SHP77 treated with DMSO at 0.1 percent for 48 hours (cell line): ENCODE measurements at places on chromosomes 5 and 9.

DNA sequence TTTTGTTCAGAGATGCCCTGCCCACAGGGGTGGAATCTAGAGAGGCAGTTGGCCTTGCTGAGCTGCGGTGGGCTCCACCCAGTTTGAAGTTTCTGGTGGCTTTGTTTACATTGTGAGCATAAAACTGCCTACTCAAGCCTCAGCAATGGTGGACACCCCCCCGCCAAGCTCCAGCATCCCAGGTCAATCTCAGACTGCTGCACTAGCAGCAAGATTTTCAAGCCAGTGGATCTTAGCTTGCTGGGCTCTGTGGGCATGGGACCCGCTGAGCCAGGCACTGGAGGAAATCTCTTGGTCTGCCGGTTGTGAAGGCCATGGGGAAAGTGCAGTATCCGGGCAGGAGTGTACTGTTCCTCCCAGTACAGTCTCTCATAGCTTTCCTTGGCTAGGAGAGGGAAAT is 55.5 kb downstream of the MINAR2 start:
- no peak for DNase-seq

GRCh38 chr5:1183424-1184162 is 17.8 kb upstream of the SLC6A19 start:
- no peak for DNase-seq

DNA sequence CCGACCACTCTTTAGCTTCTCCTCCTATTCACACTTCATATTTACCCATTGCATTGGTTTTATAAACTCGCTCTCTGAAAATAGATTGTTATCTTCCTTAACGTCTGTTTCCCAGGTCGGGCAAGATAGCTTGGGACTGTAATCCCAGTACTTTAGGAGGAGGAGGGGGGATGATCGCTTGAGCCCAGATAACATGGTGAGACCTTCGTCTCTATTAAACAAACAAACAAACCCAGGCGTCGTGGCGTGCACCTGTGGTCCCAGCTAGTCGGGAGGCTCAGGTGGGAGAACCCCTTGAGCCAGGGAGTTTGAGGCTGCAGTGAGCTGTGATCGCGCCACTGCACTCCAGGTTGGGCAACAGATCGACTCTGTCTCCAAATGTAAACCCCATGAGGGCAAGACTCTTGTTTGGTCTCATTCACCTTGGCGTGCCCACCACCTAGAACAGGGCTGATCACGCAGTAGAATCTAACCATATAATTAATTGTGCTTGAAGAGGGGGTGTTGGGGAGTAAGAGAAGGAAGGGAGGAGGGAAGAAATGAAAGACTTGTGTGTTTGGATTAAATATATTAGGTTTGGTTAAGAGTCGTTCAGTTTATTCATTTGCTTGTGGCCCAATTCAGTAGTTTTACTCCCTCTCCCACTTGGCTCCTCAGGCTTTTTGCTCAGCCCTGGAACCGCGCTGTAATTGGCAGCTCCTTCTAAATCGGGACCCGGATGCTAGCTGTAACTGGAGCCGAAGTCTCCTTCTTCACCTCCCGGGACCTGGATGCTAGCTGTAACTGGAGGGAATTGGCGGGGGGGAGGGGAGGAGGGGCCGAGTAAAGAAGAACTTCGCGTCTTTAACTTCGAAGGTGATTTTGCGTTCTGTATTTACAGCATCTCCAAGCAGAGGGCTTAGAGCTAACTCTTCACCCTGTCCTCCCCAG is 24.9 kb downstream of the CDKN2A start:
- DNase-seq: no peak

GRCh38 chr5:134647750-134648424 is 698 bp upstream of the SEC24A start:
- peak; percentile 1 for DNase-seq

GRCh38 chr9:26551971-26552370 is 340.6 kb downstream of the CAAP1 start:
- no peak for DNase-seq

GRCh38 chr9:17905366-17905765 is 326.5 kb downstream of the SH3GL2 start:
- DNase-seq: no peak

GRCh38 chr5:113748403-113748802 is 234.9 kb downstream of the YTHDC2 start:
- DNase-seq: no peak

- peak; percentile 29 for DNase-seq
Observed at GRCh38 chr5:36397901-36398536, 96.3 kb upstream of the RANBP3L start.

GRCh38 chr5:158858746-158859145 is 241.0 kb downstream of the EBF1 start:
- no peak for DNase-seq

- DNase-seq: no peak
Observed at GRCh38 chr9:130448771-130449603, 4.2 kb downstream of the ASS1 start.

- no peak for DNase-seq
Observed at GRCh38 chr9:25684321-25684720, 6.1 kb upstream of the TUSC1 start.
